Glutamatergic neuron (in vitro differentiated cells): ENCODE measurements at places on chromosomes 11 and 22. TPM values are rescaled to one million over a fixed set of nuclear protein-coding genes. Genes with fewer than 3 reads are reported as not detected.

DNA sequence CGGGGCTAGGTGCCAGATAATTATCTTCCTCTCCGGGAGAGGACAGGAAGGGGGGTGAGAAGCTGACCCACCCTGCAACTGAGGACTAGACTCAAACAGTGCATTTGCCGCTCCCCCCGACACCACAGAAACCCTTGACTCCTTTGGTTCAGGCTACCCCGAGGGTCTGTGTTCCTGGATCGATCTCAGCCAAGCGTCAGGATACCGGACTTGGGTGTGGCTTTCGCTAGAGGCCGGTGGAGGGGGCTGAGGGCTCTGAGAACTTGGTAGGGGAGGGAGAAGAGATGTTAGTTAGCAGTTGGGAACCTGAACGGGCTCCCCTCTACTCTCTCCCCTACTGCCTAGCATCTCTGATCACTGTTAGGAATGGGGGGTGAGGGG lies 840 bp downstream of the SEZ6L start:
- H3K4me3 ChIP-seq, result peak overlapping the region; percentile 93
- H3K27me3 ChIP-seq, result peaks cover 11% of the 10 kb centered on the region
- H3K27ac ChIP-seq, result peak overlapping the region; percentile 86
- H3K36me3 ChIP-seq, result no peaks in the 10 kb centered on the region
- peaks cover 30% of the 10 kb centered on the region for H3K4me1 ChIP-seq

The OR51A4 gene
- total RNA-seq, result not detected

GRCh38 chr11:105265845-105266244 lies 126.3 kb upstream of the CARD18 start:
- no peak for DNase-seq
- H3K27ac ChIP-seq, result no peak overlapping the region
- H3K4me1 ChIP-seq, result no peaks in the 10 kb centered on the region
- H3K36me3 ChIP-seq, result no peaks in the 10 kb centered on the region
- H3K4me3 ChIP-seq, result no peak overlapping the region
- H3K27me3 ChIP-seq, result peaks cover 1% of the 10 kb centered on the region

The OR4A47 gene
- not detected for total RNA-seq

DNA sequence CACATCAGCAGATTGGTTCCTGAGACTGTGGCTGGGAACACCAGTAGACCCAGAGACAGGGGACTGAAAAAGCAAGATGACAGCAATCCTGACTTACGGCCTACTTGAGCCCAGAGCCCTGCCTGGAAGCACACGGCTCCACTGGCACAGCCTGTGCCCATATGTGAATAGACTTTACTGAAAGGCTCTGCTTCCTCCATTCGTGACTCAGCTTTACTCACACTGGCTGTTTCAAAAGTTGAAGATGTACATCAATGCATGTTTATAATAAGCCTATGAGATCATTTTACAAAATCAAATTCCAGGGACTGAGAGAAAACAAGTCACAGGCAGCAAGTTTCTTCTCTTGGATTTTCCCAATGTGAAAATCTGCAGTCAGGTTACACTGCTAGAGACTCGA lies 134.6 kb upstream of the TEAD1 start:
- H3K27ac ChIP-seq, result no peak overlapping the region
- H3K36me3 ChIP-seq, result peaks cover 6% of the 10 kb centered on the region
- no peak overlapping the region for H3K4me3 ChIP-seq
- H3K4me1 ChIP-seq, result no peaks in the 10 kb centered on the region
- H3K27me3 ChIP-seq, result peaks cover 3% of the 10 kb centered on the region
- no peak for DNase-seq
